Glutamatergic neuron (in vitro differentiated cells): ENCODE measurements at places on chromosomes 2 and 18. TPM values are rescaled to one million over a fixed set of nuclear protein-coding genes. Genes with fewer than 3 reads are reported as not detected.

The VIT gene
- total RNA-seq: not detected

The TSPYL6 gene
- 0.27 TPM for total RNA-seq

The WNT10A gene
- total RNA-seq: 0.17 TPM

The MOB4 gene
- total RNA-seq: 46.4 TPM

The DCDC2C gene
- not detected for total RNA-seq

DNA sequence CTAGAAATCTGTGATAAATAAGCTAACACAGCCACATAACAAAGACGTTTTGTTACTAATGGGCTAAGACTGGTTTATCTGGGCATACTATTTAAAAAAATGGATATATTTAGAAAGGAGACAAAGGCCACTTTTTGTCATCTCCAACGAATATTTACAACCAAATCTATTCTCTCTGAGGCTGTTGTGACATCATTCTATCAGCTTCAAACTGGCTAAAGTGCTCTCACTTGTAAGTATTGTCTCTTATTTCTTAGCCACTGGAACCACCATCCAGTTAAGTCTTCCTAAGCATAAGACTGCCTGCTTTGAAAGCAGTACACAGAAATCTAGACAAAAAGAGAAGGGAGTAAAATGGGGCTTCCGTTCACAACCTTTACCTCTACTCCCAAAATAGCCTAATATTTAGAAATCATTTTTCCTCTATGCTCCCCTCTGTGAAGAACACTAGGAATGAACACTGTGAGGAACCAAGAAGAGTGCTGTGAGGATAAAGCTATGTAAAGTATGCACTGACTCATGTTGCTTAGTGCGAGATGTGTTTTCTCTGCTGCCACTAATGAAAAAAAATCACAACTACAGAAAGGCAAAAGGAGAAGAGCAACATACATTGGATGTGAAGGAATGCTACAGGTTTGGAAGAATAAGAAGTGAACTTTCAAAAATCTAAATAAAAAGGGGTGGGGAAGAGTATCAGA is 264.1 kb downstream of the EXOC6B start:
- DNase-seq: no peak

GRCh38 chr2:73844087-73844486 is 15.3 kb downstream of the STAMBP start:
- DNase-seq: no peak

- DNase-seq: no peak
Observed at GRCh38 chr2:214484239-214484638, 73.4 kb downstream of the VWC2L start.

DNA sequence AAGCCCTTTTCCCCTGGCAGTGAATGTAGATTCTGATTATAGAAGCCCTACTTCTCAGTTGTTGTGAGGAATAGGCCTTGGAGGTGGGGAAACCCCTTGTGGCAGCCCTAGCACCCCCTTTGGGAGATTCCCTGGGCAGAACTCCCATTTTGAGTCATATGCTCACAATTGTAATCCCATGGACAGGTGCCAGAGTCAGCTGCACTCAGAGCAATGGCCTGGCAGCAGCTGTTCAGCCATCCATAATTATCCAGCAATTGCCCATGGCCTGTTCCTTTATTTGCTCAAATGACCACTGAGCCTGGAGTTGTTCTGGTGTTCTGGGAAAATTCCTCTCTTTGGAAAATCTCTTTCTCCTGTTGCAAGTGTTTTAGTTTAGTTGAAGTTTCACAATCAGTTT is 71.7 kb downstream of the PTRHD1 start:
- peak; percentile 53 for DNase-seq

DNA sequence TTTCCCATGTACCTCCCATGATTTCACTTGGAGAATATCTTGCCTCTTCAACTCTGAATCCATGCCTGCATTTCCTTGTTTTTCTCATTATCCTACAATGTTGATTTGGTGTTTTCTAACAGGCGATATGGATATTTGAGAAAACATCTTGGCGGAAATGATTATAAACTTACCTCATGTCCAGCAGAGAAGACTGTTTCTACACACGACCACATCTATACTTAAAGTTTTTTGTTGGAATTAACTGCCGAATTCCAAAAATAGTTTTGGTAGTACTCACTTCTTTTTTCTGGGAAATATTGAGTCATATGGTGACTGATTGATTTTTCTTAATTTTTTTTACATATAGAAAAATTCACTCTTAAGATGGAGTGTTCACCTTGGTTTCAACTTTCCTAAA is 41.4 kb upstream of the TMEFF2 start:
- DNase-seq: no peak

DNA sequence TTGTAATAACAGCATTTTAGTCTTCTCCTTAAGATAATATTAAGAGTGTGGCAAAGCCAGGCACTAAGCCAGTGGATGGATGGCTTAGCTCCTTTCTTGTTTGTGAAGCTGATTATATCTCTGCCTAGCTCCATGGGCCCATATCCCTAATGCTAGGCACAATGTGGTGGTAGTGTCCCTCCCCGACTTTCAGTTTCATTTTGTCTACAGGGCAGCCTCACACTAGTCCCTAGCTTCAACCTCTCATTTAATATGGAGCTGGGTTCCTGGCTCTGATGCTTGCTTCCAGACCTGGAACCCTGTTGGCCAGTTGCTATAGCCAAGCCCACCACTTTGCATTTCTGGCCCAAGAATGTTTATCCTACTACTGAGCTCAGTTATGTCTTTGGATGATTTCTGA is 437.0 kb upstream of the MEIS1 start:
- no peak for DNase-seq

GRCh38 chr18:73768043-73768442 is 379.6 kb downstream of the FBXO15 start:
- DNase-seq: no peak

DNA sequence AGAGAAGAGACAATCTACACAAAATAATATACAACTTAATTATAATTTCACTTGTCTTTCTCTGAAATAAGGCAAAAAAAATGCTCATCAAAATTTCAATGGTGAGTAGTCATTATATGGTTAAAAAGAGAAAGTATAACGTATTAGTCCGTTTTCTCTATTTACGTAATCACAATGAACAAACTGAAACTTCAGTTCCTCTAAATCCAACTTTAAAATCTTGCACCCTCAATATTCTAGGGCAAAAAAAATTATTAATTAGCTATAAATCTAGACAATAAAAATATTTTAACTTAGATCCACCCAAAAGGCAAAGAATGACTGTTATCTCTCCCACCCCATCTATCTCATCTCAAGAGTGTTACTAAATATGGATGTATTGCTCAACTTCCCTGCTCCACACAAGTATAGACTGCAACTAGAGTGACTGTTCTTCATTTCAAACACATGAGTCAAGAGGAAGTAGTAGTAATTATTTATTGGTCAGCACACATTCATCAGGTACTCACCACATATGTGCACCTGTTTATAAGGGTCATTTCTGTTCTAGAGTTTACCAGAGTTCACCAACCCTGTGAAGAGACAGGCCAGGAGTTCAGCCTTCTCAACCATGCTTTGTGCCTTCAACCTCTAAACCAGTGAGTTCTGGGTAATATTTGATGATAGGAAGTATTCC is 36.4 kb downstream of the STK39 start:
- no peak for DNase-seq

DNA sequence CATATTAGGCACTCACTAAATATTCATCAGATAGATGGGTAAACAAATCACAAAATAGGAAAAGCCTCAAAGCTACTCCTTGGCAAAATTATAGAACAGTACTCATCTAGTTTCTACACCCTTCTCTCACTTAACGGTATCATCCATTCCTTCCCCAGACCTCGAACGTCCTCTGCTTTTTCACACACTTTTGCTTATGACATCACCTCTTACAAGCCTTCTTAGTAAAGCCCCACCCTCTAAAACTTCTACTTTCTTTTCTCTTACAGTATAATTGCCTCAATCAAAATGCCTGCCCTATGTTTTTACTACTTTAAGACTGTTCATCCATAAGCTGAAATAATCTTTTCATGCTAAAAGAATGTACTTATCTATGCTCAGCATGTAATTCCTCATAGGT is 8.1 kb downstream of the CHN1 start:
- no peak for DNase-seq

GRCh38 chr2:214135966-214136365 is 274.9 kb upstream of the VWC2L start:
- no peak for DNase-seq
